ENCODE measurements at places on chromosomes 5 and 9.

- DNase-seq, result no peak
These were observed 243.0 kb upstream of the PTPRD start for GRCh38 chr9:10855847-10856246.

GRCh38 chr5:93800988-93801811, 59.8 kb upstream of the POU5F2 start:
- no peak for DNase-seq

- DNase-seq, result no peak
These were observed 7.2 kb downstream of the DNAJA1 start for GRCh38 chr9:33032292-33032691.

GRCh38 chr5:56673171-56673570, 142.2 kb upstream of the MAP3K1 start:
- DNase-seq, result no peak

DNA sequence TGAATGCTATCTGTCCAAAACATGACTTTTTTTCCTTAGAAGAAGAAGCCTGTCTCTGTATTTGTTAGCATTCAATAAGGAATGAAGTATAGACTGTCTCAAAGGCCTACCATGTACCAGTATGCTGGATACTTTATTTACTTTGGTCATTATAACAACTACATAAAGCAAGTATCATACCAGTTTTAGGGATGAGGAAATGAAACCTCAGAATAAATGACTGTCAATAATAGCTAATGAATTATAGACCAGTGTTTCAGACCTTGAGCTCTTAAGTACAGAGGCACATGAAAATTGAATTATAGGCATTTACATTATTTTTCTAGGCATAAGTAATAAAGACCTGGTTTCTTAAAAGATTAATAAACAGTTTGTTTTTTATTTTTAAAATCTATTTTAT, 166.4 kb upstream of the TLX3 start:
- no peak for DNase-seq

- DNase-seq, result no peak
These were observed 3.9 kb downstream of the LCN12 start for GRCh38 chr9:136955943-136956335.

- no peak for DNase-seq
These were observed 85.6 kb upstream of the GHR start for GRCh38 chr5:42337607-42338006.

- no peak for DNase-seq
These were observed 138.8 kb downstream of the HSD17B3 start for GRCh38 chr9:96163161-96163560.

GRCh38 chr9:27851858-27852257, 278.6 kb upstream of the C9orf72 start:
- no peak for DNase-seq

DNA sequence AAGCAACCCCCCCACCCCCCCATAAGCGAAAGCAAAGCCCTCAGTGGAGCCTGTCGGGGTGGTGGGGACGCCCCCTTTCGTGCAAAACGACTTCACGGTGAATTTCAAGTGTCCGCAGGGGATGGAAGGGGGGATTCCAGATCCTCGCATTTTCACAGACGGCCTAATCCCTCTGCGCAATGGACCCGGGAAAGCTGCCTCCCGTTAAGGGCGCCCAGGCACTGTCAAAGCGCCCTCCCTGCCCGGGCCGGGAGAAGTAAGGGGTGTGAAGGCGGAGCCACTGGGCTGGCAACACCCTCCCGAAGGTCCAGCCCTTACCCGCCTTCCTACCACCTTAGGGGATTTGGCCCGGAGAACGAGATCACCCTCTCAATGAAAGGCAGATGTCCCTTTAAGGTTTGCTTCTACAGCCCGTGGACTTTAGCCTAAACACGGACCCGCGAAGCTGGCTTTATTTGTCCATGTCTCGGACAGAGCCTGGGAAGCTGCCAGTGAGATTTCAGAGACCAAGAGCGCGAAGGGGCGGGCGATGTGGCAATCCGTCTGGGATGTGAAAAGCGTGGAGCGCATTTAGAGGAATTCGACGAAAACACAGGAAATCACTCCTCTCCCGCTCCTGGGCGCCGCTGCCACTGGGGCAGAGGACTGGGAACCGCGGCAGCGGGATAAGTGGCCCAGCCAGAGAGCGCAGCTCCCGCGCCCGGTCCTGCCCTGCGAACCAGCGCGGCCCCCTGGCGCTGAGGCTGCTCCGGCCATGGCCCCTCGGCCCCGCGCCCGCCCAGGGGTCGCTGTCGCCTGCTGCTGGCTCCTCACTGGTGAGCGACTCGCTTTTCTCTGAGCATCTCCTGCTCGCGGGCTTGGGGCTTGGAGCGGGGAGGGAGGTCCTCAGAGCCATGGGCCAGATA, at the start of the genes ITGA1 and PELO:
Gene ITGA1 (plus strand): TSS at position 317 of the 905 bp plus-strand sequence. CDS start 438 bp downstream, at position 755.
Gene PELO (plus strand): TSS at position 317 of the 905 bp plus-strand sequence. CDS start 12,479 bp downstream, outside the sequence.
- peak; percentile 65 for DNase-seq

- DNase-seq, result no peak
These were observed 35.1 kb upstream of the ADRB2 start for GRCh38 chr5:148791334-148791667.

DNA sequence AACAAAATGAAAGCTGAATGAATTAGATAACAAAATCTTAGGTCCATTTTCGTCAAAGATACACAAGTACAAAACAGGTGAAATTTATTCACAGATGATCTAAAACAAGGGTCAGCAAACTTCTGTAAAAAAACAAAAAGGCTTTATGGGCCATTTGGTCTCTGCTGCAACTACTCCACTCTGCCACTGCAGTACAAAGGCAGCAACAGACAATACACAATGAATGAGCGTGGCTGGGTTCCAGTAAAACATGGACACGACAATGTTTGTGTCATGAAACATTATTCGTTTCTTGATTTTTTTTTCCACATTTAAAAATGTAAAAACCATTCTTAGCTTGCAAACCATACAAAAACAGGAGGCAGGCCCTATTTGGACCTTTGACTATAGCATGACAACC, 71.9 kb downstream of the ECPAS start:
- no peak for DNase-seq

GRCh38 chr5:96388176-96388575, 44.9 kb downstream of the PCSK1 start:
- DNase-seq, result no peak

- DNase-seq, result no peak
These were observed 116.1 kb upstream of the TUT7 start for GRCh38 chr9:86470326-86470725.

- DNase-seq, result no peak
These were observed 235.5 kb upstream of the ACTBL2 start for GRCh38 chr5:57718155-57718554.

- DNase-seq, result no peak
These were observed 7.2 kb downstream of the PDCD6 start for GRCh38 chr5:278646-279045.

- DNase-seq, result no peak
These were observed 398 bp downstream of the TOR1A start for GRCh38 chr9:129823542-129823934.
